ENCODE measurements at places on chromosomes 3 and 15.

DNA sequence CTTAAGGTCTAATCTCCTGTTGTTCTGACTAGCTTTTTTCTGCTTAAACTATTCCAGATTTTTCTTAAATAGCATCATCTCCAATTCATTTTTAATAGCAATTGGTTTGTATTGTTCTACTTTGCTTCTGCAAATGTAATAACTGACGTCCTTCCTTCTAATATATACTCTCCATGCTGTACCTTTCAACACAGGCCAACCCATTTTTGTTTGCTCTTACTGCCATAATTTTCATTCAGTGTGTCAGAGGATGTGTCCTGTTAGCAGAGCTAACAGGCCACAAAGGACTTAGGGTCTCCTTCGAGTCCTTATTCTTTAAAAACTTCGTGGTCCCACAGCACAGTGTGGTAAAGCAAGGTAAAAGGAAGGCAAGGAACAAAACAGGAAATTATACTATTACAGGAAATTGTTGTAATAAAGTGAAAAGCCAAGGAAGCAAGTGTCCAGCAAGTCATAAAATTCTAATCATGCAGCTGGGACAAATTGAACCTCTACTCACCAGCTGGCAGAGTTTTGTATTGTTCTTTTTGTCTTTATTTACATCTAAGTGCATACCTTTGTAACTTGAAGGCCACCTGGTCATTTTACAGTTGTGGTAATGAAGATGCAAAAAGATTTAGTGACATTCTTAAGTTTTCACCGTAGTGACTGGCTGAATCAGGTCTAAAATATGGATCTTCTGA is 64.9 kb upstream of the ZBTB20 start:
- DNase-seq, result no peak

DNA sequence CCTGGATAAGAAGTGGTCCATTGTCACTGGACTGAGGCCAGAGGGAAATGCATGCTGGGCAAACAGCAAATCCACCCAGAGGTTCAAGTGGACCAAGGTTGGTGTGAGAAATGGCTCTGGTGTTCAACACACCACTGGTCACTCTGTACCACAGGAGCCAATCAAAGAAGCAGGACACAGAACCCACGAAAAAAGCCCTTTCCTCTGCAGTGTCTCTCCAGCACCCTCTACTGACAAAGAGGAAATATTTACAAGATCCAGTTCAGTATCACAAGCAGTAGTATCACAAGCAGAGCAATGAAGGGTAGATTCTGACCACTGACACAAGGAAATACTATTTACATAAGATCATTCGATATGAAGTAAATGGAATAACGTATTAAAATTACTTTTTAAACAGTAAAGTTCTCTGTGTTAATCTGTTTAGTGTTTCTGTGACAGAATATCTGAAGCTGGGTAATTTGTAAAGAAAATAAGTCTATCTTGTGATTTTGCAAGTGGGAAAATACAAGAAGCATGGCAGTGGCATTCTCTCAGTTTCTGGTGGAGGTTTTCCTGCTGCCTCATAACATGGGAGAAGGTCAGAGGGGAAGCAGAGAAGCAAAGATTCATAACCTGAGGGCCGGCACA is 390.7 kb downstream of the EFHB start:
- peak; percentile 36 for DNase-seq

DNA sequence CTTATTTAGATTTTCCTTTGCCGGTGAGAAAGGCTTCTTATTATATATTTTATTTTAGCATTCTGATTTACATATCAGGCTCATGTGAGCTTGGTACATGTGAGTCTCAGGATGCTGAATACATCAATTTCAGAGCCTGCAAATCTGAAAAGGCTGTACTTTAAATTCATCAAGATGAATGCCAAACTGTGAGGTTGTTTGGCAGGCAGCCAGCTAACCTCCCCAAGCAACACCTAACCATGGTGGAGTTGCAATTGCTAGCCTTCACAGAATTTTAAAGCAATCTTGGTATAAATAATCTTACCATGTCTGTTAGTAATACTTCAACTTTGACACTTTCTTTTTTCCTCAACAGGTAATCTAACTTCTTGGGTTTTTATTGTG is 252.5 kb downstream of the CDIN1 start:
- DNase-seq, result no peak

GRCh38 chr15:61025308-61025707 is 203.8 kb downstream of the RORA start:
- no peak for DNase-seq

- DNase-seq, result peak; percentile 40
Observed at GRCh38 chr3:132629928-132630327, 29.7 kb downstream of the ACAD11 start.

DNA sequence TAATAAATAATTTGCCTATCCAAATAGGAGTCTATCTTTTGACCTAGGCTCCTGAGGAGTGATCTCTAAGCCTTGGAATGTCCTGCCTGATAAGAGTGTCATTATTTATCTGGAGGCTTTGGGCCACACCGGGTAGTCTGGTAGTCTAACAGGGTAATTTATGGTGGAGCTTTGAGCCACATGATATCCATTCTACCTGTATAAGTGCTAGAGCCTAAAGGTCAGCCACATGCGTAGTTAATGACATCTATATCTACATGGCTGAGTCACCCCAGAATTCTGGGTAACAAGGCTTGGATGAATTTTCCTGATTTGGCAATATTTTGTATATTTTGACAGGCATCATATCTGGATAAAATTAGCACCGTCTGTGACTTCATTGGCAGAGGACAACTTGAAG is 681.4 kb downstream of the MCTP2 start:
- DNase-seq, result no peak

GRCh38 chr3:161630794-161631193 is 134.2 kb downstream of the OTOL1 start:
- DNase-seq, result no peak

GRCh38 chr15:63371297-63371918 is 10.2 kb downstream of the CA12 start:
- peak; percentile 94 for DNase-seq

GRCh38 chr15:38854506-38854905 is 289.9 kb upstream of the RASGRP1 start:
- DNase-seq, result no peak

DNA sequence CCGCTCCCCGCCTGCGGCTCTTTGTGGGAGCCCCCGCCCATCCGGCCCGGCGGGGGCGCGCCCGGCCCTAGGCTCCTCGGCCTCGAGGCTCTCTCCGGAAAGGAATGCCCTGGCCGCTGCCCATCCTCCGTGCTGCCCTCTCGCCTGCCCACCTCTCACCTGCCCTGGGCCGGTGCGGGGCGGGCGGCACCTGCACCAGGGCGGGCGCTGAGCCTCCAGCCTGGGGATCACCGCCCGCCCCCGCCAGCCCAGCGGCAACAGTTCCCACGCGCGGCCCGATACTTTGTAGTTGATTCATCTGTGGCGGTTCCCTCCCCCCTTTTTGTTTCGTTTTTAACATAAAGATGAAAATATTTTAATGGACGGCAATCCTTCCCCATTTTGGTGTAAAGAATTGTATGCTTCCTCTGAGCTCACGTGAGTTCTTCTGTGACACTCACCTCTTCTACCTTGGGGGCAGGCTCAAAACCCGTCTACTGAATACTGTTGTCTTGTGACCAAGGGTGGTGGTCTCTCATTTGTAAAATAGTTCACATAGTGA is 1.9 kb downstream of the KLF13 start:
- peak; percentile 88 for DNase-seq

DNA sequence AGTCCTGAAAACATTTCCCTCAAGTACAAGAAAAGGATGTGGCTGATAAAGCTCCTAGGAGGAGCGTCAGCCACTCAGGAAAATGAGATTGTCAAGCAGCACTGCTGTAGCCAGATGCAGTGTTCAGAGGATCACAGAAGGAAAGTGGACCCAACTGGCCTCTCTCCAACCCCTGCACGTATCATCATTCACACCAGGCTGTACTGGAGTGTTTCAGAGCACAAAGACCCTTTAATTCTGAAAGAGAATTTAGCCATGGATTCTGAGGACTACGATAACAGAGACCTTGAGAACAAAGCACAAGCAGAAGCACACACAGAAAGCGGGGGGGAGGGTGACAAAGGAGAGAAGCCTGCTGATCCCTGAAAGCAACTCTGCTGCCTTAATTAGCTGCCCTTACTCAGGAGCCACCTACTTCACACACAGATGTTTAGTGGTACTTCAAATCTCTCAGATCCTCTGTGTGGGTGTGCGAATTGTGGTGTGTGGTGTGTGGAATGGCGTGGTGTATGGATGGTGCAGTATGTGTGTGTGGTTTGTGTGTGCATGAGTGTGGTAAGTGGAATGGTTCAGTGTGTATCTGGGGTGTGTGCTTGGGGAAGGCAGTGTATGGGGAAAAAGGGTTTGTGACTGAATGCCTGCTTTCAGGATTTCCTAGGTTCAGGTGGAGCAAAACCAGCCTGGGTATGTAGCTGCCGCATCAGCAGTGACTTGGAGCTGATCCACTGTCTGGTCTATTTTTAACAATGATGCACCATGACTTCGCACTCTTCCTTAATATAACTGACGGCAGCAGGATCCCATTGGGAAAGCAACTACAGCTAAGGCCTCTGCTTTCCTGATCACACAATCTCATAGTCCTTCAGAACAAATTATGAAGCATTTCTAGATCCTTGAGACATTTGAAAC is 192.5 kb downstream of the RSL24D1 start:
- no peak for DNase-seq

GRCh38 chr15:73983773-73984172 is 8.3 kb downstream of the STOML1 start:
- no peak for DNase-seq
